Airway epithelial cell (primary cell): ENCODE measurements at places on chromosomes 7 and 10. TPM values are rescaled to one million over a fixed set of nuclear protein-coding genes. Genes with fewer than 3 reads are reported as not detected.

MYH16 gene
- 0.35 and 1.2 TPM in 2 replicates for total RNA-seq

TYW1B gene
- total RNA-seq: 0.37 and 0.56 TPM in 2 replicates

OR13A1 gene
- not detected in 2 replicates for total RNA-seq

KLF14 gene
- total RNA-seq: not detected in 2 replicates

AGBL3 gene
- 0.56 and 3.0 TPM in 2 replicates for total RNA-seq

CCDC186 gene
- total RNA-seq: 8.1 and 14.0 TPM in 2 replicates

VSTM2A gene
- not detected in 2 replicates for total RNA-seq

AKR1C2 gene
- 167 and 181 TPM in 2 replicates for total RNA-seq

PNLIP gene
- total RNA-seq: not detected in 2 replicates

CALHM3 gene
- total RNA-seq: not detected in 2 replicates

ACHE gene
- not detected in 2 replicates for total RNA-seq
